ENCODE measurements at places on chromosomes 12 and 14.

DNA sequence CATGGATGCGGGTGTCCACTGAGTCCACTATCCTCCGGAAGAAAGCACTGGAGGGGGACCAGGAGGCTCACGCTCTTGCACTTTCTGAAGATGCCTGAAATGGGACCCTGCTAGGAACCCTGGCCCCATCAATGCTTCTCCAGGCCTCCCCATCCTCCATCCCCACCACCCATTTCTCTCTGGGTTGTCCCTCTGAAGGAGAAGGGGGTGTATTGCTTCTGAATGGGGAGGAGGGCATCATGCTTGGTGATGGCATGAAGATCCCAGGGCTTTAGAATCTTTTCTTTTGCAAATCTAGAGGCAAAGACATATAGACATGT, 681 bp upstream of the JPH4 start:
- no peak for DNase-seq

DNA sequence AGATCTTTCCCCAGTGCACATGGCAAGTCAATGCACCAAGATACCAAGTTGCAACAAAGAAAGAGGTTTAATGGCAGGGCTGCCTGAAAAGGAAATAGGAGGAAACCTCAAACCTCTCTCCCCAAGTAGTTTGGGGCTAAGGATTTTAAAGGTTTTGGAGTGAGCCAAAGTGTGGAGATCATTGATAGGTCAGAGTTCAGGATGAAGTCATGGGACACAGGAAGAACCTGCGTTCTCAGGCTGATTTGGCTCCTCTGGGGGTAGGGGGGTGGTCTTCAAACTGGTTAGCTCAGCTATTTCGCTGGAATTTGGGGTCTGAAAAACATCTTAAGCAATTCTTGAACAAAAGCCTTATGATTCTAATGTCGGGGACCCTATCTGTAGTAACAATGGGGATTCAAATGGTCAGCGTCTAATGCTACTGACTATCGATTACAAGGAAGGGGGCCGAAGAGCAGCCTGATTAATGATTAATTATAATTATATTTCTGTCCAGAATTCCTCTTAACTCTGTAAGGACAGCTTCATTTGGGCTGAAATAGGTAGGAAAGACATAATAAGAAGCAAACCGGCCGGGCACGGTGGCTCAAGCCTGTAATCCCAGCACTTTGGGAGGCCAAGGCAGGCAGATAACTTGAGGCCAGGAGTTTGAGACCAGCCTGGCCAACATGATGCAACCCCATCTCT, 31.4 kb downstream of the AICDA start:
- no peak for DNase-seq

DNA sequence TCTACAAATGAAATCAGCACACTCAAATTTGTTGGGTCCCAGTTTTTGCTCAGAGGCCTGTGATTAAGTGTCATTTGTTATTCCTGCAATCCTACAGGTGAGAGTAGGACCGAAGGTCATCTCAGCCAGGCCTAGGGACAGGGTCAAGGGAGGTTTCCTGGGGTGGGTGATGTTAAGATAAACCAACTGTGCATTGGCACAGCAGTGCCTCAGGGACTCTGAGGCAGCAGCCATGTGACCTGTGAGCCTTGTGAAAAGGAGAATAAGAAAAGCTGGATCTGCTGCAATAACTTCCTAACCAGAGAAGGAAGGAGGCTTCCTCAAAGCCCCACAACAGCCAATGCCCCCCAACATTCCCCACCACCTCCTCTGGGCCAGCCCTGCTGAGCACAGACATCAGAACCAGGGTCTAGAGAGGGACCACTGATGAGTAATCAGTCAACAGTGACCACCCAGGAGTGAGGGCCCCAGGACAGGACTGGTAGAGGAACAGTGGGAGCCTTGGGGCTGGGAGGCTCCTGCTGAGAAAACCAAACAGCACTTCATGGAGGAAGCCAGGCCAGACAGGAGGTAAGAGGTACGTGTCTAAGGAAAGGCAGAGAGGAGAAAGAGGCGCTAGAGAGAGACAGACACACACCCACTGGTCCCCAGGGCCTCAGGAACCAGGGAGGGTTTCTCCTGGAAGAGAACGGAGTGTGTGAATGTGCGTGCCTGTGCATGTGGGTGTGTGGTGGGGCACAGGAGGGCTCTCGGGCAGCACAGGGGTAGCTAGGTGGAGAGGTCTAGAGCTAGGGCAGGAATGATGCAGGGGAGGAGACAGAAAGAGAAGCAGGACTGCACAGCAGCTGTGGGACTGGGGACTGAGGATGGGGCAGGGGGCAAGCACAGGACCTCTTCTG, 82.4 kb downstream of the ITPK1 start:
- DNase-seq: no peak

DNA sequence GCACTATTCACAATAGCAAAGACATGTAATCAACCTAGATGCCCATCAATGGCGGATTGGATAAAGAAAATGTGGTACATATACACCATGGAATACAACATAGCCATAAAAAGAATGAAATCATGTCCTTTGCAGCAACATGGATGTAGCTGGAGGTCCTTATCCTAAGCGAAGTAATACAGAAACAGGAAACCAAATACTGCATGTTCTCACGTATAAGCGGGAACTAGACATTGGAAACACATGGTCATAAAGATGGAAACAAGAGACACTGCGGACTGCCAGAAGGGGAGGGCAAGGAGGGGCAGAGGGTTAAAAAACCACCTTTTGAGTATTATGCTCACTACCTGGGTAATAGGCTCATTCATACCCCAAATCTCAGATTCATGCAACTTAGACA, 234.1 kb upstream of the PLXNC1 start:
- no peak for DNase-seq

DNA sequence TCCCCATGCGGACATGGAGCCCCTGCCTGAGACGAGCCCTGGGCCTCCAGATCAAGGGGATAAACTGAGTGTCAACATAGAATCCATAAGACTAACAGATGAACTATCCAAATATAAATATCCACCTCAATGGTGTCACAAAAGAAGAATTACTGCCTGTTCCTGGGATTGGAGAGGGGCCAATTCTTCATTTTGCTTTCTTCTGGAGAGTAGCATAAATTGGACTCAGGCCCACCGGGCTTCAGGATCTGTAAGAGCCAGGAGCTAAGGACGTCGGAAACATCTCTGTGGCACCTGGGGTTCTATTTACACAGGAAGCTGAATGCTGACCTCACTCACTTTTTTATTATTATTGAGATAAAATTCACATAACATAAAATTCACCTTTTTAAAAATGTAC, 408.2 kb upstream of the CCDC196 start:
- DNase-seq: no peak

DNA sequence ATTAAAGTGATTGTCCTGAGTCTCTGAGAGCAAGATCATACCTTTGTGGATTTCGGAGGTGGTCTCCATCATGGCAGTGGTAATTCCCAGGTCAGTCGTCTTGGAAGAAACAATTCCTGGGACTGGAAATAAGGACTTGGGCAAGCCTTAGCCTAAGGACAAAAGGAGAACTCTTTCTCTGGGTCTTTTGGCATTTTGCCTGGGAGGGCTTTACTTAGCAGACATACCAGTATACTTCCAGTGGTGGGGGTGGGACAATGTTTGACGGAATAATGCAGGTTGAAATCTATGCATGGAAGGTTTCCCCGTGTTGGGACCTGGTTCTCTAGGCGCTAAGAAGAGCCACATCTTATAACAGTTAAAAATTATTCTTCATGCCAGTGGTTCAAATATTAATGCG, 70.4 kb upstream of the USP44 start:
- no peak for DNase-seq

- peak; percentile 67 for DNase-seq
Observed at GRCh38 chr12:66118240-66118891, 12.2 kb downstream of the LLPH start.

- no peak for DNase-seq
Observed at GRCh38 chr12:58819985-58820384, 100.3 kb downstream of the LRIG3 start.

GRCh38 chr12:27979145-27979544, 6.6 kb upstream of the PTHLH start:
- no peak for DNase-seq

DNA sequence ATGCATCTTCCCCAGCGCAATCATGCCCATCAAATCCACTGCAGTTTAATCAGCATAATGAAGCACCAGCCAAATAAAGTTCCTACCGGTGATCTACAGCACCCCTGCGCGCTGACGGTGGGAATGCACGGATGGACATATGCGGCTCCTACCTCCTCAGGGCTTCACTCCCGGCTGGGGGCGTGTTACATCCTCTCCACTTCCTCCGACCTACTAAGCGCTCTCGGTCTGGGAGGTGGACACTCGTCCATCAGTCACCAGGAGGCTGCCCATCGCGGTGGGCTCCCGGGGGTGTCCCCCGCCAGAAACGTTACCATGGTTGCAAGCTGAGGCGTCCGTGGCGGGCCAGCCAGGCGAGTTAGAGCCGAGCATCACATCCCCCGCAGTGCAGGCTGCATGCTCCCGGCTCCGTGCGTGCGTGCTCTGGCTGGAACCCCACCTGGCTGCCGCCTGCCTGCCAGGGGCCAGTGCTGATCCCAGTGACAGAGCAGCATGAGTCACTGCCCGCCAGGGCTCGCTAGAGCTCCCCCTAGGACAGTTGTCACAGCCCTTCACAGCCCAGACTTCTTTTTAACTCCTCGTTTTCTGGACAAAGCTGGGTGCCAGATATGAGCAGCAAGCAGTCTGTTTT, 73.0 kb downstream of the CIT start:
- peak; percentile 50 for DNase-seq
